ENCODE measurements at places on chromosomes 13 and 19. TPM values are rescaled to one million over a fixed set of nuclear protein-coding genes. Genes with fewer than 3 reads are reported as not detected.

KLK7 gene
- total RNA-seq: not detected

GRCh38 chr13:72505376-72505775 is 222.1 kb downstream of the MZT1 start:
- no peak for DNase-seq

DNA sequence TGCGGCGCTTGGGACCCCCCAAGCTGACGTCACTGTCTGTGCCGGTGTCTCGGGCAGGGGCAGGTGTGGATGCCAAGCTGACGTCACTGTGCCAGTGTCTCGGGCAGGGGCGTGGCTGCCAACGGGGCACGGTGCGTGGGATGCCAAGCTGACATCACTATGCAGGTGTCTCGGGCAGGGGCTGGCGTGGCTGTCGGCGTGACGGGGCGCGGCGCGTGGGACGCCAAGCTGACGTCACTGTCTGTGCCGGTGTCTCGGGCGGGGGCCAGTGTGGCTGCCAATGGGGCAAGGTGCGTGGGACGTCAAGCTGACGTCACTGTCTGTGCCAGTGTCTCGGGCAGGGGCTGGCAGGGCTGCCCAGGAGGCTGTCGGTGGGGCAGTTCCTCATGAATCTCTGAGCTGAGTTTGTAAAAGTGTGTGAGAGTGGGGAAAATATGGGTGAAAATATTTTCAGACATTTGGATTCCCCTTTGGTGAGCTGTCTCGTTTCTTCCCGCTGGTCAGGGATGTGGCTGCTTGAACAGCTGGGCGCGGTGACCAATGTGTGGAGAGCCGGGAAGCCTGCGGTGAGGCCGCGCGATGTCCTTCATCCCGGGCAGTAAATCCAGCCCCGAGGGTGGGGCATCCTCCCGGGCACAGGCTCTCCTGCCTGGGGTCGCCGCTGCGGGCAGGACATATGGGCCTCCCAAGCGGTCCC is 25.2 kb downstream of the MCF2L start:
- no peak for DNase-seq

GRCh38 chr13:52009946-52010345 is 1.3 kb downstream of the ATP7B start:
- DNase-seq: no peak

DNA sequence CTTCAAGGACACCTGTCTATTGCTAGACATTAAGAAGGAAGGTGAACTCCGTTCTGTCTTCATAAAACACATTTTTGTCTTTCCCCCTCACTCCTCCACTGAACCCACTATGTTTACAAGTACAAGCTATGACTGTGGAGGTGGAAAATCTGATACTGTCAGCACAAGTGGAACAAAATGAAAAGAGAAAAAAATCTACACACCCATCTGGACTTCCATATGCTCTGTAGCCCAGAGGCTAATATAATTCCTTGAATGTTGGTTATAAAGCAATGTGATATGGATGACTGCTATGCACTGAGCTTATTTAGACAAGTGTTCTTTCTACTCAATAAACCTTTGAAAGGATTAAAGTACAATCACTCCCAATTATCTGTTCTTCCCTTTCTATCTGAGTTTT is 713.5 kb downstream of the DIAPH3 start:
- DNase-seq: no peak

Data from osteoblast (primary cell).